ENCODE measurements at places on chromosomes 6 and 20. TPM values are rescaled to one million over a fixed set of nuclear protein-coding genes. Genes with fewer than 3 reads are reported as not detected.

DNA sequence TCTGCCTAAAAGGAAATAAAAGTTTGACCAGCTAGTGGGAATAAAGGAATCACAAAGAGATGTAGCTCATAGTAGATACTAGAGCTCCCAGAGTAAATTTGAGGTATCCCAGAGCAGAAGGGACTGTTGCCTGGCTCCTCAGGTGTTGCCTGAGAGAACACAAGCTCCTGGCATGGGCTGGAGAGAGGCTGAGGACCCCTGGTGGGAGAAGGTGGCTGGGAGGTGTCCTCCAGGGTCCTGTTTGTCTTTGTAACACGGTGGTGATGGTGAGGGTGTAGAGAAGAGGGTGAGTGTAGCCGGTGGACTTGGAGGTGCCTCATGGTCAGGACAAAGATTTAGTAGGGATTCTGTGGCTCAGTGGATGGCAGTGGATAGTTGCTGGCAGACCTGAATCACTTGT, 28.1 kb upstream of the NNAT start:
- no peak for DNase-seq

Gene C6orf58
- not detected for total RNA-seq

GRCh38 chr6:65633501-65633900, 73.5 kb downstream of the EYS start:
- no peak for DNase-seq

- DNase-seq = peak; percentile 88
Observed at GRCh38 chr20:32155017-32155981, 45.8 kb downstream of the TM9SF4 start.

Gene OLIG3
- total RNA-seq = not detected

DNA sequence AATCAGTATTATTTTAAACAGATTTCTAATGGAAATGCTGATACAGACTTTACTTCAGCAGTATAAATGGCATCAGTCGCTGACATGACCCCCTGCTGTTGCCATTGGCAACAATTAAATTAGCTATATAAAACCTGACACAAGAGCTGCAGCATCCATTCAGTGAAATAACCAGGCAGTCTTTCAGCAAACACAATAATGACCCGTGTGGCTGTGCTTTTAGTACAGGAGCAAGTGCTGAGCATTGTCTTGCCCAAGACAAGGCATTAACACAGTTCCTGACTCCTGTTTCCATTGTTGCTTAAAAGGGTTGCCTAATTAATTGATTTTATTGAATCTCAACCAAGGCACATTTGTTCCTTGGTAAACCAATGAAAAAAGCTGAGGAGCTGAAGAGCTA, 382.1 kb downstream of the HACE1 start:
- no peak for DNase-seq

GRCh38 chr20:17643531-17644188, 38.4 kb downstream of the RRBP1 start:
- no peak for DNase-seq

DNA sequence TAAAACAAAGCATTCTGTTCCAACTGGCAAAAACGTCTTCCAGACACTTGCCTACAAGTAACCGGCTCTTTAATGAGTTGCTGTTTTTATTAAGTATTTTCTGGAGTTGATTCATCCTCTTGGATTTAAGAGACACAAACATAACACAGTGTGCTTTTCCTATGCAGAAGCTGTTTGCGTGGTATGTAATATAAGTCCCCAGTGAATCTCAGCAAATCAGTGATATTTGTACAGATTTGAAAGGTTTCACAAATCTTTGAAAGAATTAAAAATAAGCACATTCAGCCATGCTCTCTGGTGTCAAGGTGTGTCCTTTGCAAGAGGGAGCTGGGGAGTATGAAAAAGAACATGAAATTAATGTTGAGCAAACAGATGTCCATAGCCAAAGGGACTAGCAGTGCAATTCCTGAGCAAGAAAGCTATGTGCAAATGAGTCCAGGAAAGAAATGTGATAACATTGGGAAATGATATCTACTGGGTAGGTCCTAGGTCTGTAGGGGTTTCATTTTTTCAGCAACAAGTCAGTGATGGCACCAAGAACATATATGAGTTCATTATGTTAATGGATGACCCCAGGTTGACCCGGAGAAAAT, 170.1 kb upstream of the PHACTR1 start:
- no peak for DNase-seq

DNA sequence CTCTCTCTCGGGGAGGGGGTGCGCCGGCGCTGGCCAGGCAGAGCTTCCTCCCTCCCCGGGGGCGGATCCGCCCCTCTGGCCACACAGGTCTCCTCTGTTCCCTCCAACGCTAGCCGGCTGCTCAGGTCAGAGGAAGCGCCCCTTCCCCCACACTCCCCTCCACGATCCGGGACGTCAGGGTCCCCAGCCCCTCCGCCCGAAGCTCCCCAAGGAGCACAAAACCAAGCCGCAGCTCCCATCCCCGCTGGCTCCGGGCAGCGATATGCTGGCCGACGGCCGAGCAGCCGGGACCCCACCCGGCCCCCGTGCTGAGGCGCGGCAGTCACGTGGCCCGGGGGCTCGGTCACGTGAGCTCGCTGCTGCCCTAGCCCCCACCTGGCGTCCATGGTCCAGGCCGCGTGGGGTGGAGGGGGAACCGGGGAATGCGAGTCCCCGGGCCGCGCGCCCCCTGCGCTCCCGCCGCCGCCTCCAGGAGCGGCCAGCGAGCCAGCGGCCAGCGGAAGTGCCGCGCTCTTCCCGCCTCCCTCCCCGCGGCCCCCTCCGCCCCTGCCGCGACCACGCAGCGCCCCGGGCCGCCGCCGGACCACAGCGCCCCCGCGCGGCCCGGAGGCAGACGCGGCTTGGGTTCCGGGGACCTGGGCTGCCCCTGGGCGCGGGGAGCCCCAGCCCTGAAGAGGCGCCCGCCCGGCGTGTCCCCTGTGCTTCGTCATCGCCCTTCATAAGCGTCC, at the start of gene SLC35B2:
SLC35B2 (minus strand) TSS at position 504 of the 728 bp plus-strand sequence; CDS start at position 386, 118 bp downstream.
- DNase-seq = peak; percentile 98

- DNase-seq = no peak
Observed at GRCh38 chr6:168009331-168009730, 11.9 kb downstream of the KIF25 start.

Gene SCAF8
- 12.1 TPM for total RNA-seq

DNA sequence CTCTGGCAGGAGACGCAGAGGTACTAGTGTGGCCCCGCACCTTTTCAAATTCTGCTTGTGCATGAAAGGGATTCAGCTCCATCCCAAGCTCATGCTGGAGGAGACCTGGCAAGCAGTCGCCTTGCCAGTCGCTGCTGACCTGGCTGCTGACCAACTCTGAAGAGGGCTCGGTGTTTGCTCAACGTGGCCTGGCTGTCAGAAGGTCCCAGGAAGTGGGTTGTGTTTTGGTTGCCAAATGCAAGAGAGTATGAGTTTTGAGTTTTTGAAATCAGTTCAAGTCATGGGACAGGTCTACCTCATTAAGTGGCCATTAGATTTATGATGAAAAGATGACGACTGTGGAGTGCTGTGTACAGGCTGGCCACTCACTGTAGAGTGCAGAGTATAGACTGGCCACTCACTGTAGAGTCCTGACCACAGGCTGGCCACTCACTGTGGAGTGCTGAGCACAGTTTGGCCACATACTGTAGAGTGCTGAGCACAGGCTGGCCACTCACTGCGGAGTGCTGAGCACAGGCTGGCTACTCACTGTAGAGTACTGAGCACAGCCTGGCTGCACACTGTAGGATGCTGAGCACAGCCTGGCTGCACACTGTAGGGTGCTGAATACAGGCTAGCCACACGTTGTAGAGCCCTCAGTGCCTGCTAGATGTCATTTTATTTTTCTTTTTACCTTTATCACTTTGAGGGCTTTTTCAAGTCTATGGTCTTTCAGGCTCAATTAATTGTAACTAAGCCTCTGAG, 193.9 kb downstream of the ZNF217 start:
- DNase-seq = peak; percentile 18

Gene EDN1
- total RNA-seq = 23.2 TPM

- DNase-seq = peak; percentile 19
Observed at GRCh38 chr6:31763619-31763940, 1.1 kb downstream of the SAPCD1 start.

Gene SLC13A3
- not detected for total RNA-seq

DNA sequence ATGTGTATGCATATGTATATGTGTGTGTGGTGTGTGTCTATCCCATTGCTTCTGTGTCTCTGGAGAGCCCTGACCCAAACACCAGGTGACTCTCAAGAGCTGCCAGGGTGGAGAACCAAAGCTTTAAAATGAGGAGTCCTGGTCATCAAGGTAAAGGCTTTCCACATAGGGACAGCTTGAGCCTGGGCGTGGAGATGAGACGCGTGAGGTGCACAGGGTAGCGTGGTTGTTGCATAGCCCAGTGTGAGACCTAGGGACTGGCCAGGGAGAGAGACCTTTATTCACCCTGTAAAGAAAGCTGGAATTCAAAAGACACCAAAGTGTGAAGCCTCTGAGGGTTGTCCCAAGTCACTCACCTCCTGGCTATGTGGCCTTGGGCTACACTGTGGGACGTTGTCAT, 149.1 kb downstream of the SYCP2 start:
- no peak for DNase-seq

GRCh38 chr6:158194487-158195280, 26.5 kb downstream of the GTF2H5 start:
- DNase-seq = no peak

GRCh38 chr6:125732398-125732797, 17.0 kb upstream of the HEY2 start:
- DNase-seq = no peak

GRCh38 chr6:72132851-72133250, 246.5 kb downstream of the RIMS1 start:
- no peak for DNase-seq

GRCh38 chr6:132731086-132731485, 17.2 kb upstream of the VNN1 start:
- DNase-seq = no peak

DNA sequence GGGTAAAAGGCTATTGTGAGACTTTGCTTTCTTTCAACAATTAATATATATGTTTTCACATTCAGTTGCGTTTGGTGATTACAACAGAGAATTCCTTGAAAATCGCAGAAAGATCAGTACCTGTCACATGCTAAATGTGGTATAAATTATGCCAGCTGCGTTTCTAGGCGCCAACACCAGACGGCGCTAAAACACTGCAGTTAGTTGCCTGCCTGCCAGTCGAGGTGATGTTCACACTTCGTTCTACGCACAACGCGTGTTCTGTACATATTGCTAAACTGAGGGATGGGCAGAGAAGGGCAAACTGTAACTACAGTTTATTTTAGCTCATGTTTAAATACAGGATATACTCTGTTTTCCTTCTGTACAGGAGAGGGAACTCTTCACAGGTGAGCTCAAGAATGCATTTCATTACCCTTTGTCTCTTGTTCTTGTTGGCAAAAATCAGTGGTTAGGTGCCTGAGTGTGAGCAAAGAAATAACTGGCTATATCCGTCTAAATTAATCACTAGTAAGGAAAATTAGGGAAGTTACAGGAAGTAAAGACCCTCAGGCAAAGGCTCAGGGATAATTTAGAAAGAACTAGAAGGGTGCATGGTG, 100.1 kb upstream of the RGS17 start:
- peak; percentile 4 for DNase-seq

GRCh38 chr6:141669141-141669540, 463.6 kb upstream of the GJE1 start:
- no peak for DNase-seq

GRCh38 chr6:45535933-45536332, 158.2 kb upstream of the SUPT3H start:
- DNase-seq = no peak

GRCh38 chr6:19231878-19232561, 605.1 kb upstream of the ID4 start:
- DNase-seq = no peak

Gene BACH2
- not detected for total RNA-seq

Gene TRIM10
- total RNA-seq = not detected

Gene ABCF1
- total RNA-seq = 19.4 TPM

DNA sequence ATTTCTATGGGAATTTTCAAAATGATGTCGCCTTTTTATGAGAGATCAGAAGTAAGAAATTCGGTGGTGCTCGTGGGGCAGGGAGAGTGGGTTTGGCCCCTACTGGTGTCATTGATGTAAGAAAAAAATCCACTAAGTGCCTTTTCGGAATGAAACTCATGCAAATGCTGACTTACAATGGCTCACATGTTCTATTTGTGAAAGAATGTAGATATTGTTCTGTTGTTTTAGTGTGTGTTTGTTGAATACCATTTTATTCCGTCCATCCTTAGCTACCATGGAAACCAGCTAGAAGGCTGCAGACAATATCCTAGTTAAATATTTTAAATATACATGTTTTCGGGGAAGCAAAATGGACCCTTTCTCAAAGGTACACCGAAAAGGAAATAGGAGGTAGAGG, 304.9 kb downstream of the TAF4 start:
- no peak for DNase-seq

GRCh38 chr20:4866429-4866828, 134.9 kb downstream of the SLC23A2 start:
- no peak for DNase-seq

Gene TUBB2A
- 92.0 TPM for total RNA-seq

- no peak for DNase-seq
Observed at GRCh38 chr6:147418523-147418922, 90.0 kb upstream of the SAMD5 start.

GRCh38 chr6:153028286-153028685, 25.8 kb upstream of the MTRF1L start:
- no peak for DNase-seq

Gene RAD21L1
- total RNA-seq = 0.10 TPM

GRCh38 chr20:7856756-7857155, 83.5 kb downstream of the HAO1 start:
- DNase-seq = peak; percentile 83

GRCh38 chr20:19909725-19910124, 107.4 kb upstream of the NAA20 start:
- peak; percentile 16 for DNase-seq

DNA sequence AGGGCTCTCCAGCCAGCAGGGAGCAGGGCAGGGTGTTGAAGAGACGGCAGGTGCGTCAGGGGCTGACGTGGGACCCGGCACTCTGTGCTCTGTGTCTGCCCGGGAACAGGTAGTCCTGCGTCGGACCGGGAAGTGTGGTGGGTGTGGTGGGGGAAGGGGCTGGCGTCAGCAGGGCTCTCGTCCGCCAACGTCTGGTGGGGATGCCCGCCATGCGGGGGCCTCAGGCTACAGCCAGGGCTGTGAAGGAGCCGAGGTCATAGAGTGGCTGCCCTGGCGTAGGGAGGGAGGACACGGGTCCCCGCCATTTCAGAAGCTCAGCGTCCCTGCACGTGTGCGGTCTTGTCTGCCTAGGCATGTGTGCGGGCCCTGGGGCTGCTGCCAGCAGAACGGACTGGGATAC, 25.3 kb downstream of the DNAJC5 start:
- no peak for DNase-seq

DNA sequence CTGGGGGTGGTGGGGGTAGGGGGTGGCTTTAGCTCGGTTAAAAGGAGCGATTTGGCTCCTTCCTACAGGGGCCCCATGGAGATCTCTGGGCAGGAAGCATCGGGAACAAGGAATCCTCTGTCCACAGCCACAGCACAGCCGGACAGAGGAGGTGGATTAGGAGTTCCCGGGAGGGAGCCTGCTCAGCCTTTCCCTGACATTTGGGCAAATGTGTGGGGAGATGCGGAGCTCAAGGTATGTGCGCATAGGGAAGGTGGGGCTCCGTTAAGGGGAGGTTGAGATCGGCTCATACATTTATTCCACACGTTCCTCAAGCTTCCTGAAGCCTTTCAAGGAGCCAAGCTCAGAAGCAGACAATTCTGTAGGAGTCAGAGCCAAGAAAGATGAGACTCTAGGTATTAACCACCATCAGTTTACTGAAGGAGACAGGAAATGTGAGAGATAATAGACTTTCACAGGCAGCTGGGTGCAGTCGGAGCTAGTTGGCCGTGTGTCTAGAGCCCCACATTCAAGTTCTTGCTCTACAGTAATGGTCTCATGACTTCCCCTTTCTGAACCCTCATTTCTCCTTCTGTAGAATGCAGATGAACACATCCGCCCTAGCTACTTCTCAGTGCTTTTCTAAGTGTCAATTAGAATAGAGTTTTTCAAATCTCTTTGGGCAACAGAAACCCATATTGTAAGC, 40.8 kb upstream of the EPB41L1 start:
- no peak for DNase-seq
